ENCODE measurements at places on chromosomes 1 and 21.
A peak's percentile ranks its signal among the peaks of the same experiment; 100 is the strongest.

DNA sequence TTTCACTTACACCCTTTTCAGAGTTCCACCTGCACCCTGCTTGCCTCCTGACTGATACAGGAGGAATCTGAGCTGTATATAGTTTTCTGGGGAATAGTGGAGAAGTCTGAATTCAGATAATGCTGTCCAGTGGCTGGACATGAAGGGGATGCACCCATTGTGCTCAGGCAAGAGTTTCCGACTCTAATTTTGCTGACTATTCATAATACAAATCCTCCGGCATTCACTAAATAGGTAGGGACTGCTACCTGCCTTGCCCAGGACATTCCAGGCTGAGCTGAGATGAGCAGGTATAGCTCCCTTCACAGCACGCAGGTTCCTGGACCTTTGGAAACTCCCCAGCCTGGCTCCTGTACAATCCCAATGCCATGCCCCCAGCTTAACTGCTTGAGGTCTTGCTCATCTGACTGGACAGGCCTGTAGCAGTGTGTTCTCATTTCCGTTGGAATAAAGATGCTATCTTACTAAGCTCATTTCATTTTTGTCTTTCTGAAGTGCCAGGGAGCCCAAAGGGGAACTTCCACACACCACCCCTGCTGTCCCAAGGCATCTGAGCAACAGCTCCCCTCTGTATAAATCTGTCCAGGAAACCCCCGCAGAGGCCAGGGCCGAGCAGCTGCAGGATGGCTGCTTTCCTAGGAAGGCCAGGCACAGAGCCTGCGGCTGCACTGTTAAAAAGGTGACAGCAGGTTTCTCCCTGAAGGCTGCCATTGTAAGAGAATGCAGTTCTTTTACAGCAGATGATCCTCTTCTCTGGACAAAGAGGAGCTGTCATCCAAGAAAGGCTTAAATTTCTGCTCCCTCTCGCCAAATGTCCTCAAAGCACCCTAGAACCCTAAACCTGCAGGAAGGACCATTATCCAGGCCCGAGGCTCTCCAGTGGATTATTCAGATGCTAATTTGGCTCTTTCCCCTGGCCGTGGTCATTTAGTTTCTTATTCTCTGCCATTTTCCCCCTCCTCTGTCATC, 21.7 kb upstream of the VASH2 start:
- DNase-seq: no peak

DNA sequence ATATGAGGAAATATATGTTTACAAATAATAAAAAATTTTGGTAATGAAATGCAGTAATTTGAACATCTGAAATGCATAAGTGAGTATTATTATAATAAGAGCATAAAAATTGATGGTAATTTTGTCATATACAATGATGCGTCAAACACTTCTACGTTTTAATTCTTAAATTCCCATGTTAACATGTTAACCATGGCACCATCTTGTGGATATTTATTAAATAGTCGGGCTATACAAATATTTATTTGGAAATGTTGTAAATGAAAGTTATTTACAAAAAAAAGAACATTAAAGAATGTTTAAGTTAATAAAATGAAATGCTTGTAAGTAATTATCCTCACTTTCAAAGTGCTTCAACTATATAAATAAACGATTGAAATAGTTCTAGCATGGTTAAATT, 57.2 kb upstream of the C1orf185 start:
- DNase-seq: no peak

GRCh38 chr1:206663832-206664652, 20.7 kb upstream of the MAPKAPK2 start:
- DNase-seq: peak; percentile 76

GRCh38 chr1:156591432-156592157, at the start of gene NAXE:
Gene NAXE, plus strand, starts transcription at chr1:156591776. Its CDS starts 29 bp downstream, at chr1:156591805.
- DNase-seq: peak; percentile 63

DNA sequence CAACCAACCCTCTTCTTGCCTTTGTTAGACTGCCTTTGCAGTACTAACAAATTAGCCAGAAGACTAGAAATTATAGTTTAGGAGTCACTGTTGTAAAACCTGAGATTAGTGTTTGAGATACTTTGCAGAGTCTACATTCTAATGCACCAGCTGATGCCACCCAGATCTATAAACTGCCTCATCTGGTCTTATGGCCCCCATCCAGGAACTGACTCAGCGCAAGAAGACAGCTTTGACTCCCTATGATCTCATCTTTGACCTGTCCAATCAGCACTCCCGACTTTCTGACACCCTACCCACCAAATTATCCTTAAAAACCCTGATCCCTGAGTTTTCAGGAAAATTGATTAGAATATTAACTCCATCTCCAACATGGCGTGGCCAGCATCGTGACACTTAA, 334.6 kb downstream of the RGS7 start:
- no peak for DNase-seq

- no peak for DNase-seq
Observed at GRCh38 chr1:41520951-41521752, 36.7 kb upstream of the EDN2 start.

DNA sequence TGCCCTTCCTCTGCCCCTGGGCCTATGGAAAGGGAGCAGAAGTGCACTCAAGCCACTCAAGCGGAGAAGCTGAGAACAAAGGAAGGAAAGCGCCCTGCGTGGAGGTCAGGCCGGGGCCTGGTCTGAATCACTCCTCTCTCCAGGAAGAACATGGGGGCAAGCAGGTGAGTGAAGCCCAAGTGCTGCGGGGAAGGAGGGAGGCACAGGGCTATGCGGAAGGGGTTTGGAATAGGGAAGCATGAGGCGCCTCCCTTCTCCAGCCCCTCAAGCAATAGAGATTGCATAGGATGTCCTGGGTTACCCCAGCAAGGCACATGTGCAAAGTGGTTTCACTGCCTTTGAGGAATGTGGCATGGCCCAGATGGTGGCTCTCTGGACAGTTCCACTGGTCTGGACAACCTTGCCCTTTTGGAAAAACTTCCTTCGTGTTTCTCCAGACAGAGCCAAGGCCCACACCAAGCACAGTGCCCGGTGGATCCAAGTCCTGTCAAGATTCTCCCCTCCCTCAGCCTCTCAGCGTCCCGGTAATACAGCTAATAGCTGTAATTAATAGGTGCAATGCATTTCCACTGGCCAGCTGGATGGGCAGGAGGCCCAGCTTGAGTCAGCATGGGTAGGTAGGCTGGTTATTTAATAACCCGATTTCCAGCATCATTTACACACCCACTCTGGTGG, 13.7 kb downstream of the BLACAT1 start:
- DNase-seq: no peak

- DNase-seq: no peak
Observed at GRCh38 chr1:99680270-99680669, 34.4 kb downstream of the PALMD start.

DNA sequence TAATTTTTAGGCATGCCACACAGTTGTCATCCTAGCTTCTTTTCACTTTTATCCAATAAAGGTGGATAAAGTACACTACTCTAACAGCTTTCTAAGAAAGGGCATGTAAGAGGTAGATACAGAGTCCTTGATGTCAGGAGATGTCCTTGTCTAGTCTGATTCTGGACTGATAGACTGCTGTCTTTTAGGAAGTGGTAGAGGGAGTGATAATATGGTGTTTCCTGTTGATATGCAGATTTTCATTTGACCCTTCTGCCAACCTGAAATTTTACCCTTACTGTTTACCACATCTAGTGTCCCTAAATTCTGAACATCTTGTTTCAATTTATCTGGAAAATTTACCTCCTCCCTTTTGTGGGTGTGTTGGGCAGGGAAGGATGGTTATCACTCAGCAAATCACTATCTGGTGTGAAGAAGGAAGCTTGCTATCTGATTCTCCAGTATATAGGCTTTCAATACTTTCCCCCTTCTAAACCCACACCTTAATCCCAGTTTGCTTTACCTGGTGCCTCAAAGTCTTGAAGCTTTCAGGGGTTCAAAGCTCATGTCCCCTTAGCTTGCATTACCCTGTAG, 354.9 kb upstream of the SNX7 start:
- no peak for DNase-seq

DNA sequence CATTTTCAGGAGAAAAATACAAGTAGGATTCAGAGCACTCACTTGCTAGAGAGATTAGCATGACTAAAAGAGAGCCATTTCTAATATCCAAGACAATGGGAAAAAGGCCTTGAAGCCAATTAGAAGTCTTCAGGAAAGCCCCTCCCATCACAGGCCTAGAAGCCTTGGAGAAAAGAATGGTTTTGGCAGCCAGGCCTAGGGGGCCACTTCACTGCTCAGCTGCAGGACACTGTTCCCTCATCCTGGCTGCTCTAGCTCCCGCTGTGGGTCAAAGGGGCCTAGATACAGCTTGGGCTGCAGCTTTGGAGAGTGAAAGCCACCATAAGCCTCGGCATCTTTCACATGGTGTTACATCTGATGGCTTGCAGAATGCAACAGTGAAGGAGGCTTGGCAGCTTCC, 62.8 kb downstream of the RGS4 start:
- DNase-seq: no peak

DNA sequence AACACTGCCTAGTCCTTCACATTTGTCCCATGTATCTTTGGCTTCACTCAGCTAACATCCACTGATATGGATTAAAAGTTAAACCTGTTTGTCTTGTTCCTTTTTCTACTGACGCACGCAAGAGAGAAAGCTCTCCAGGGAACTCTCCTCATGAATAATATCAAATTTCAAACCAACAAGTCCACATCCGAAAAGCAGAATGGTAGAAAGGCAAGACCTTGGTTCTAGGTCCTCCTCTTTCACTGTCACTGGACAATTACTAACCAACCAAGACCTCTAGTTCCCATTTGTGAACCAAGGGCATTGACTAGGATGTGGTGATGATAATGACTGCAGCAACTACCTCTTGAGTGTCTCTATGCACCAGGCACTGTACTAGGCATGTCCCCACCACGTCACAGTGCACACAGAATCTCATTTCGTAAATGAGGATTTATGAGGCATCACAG, 8.4 kb downstream of the PLPP3 start:
- DNase-seq: no peak

- no peak for DNase-seq
Observed at GRCh38 chr1:32652244-32652962, 1.4 kb downstream of the RBBP4 start.

GRCh38 chr1:54271341-54271740, 71.4 kb downstream of the MRPL37 start:
- DNase-seq: no peak

- no peak for DNase-seq
Observed at GRCh38 chr21:43957128-43957571, 55.0 kb upstream of the TRAPPC10 start.

DNA sequence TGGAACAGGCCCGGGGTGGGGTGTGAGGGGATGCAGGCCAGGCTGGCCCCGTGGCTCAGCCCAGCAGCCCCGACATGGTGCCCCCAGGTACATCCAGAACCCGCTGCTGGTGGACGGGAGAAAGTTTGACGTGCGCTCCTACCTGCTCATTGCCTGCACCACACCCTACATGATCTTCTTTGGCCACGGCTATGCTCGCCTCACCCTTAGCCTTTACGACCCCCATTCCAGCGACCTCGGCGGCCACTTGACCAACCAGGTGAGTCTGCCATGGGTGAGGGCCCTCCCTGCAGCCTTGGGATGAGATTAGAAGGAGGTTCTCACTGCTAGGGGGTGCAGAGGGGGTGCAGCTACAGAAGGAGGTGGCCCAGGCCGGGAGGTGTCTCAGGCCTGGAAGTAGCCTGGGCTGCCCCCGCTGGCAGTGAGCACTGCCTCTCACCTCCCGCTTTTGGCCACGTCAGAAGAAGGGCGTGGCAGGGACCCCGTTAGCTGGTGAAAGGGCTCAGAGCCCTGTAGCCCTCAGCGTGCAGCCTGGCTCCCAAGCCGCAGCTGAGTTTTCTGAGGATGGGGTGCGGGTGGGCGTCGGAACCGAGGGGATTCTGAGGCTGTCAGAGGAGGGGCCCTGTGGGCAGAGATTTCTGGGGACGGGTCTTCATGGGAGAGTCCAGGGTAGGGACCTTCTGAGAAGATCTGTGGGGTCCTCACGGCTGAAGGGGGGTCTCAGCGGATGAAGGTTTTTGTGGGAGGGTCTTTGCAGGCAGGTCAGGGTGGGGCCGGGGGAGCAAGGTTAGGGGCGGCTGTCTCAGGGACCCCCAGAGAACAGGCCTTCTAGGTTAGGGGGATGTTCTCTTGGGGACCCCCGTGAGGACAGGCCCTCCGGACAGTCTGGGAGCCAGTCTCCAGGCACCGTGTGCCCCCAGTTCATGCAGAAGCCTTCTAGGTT, 10.4 kb downstream of the TTLL10 start:
- DNase-seq: no peak

DNA sequence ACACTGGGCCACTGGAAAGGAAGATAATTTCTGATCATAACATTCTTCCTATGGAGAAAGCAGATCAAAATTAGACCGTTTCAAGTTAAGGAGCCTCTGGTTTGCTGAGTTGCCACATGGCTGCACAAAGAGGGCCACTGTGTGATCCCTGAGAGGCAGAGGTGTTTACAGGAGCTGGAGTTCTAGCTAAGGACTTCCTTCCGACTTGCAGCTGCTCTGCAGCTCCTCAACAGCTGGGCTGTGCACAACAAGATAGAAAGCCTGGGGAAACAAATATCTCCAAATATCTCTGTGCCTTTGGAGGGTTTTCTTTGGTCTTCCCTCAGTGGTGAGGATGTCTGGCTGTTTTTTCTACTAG, 26.8 kb downstream of the GADD45A start:
- no peak for DNase-seq

DNA sequence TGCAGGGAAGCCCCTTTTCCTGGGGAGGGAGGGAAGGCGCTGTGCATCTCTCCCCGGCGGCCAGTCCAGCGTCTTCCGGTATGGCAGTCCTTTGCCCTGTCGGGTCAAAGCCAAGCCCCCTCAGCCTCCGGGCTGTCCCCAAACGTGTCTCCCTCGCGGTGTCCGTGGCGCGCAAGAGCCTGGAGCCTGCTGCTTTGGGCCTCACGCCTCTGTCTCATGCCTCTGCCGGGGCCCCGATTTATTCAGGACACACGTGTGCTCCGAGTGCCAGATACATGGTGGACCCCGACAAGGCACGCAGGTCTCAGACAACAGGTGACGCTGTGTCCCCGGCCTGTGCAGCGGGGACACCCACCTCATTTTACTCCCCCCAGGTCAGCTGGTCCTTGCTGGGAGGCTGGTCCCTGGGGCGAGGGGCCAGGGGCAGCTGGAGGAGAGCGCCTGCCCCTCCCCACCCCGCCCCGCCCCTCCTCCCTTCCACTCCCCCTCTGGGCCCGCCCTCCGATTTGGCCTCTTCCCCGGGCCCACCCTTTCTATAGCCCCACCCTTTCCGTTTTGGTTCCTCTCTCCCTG, 176.7 kb downstream of the CAMTA1 start:
- DNase-seq: no peak

- no peak for DNase-seq
Observed at GRCh38 chr21:23725576-23725975, 1881.7 kb downstream of the MRPL39 start.

DNA sequence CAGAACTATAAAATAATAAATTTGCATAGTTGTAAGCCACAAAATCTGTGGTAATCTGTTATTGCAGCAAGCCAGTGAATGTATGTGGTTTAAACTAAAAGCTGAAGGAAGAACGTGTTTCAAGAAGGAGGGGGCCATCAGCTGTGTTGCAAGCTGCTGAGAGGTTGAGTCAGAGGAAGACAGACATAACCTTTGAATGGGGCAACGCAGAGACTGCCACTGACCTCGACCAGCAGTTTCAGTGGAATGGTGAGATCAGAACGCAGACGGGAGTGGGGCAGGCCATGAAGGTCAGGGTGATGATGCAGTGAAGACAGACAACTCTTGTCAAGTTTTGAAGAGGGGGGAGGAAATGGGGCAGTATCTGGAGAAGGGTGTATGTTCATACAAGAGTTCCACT, 23.2 kb upstream of the QSOX1 start:
- DNase-seq: no peak
